ENCODE measurements at places on chromosomes 5 and 9.
A peak's percentile ranks its signal among the peaks of the same experiment; 100 is the strongest.

GRCh38 chr9:137969008-137969407 lies 91.4 kb downstream of the CACNA1B start:
- no peak for DNase-seq

DNA sequence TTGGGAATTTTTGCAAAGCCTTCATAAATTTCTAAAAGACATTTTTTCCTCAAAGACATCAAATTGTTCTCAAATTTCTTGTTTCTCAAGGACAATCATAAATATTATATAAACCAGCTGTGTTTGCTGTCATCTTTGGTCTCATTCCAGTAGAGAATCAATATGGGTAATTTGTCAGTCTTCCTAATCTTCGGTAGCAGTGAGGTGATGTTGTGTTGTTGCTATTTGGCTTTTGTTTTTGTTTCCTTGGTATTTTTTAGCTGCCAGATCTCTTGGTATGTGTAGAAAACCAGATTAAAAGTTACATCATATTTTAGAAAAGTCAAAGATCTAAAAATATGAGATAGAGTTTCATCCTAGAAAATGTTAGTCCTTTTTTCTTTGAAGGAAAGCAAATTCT lies 87.5 kb downstream of the CAMK4 start:
- no peak for DNase-seq

- no peak for DNase-seq
Observed at GRCh38 chr5:151158287-151158661, 695 bp upstream of the ANXA6 start.

- no peak for DNase-seq
Observed at GRCh38 chr9:133979921-133980863, 11.9 kb downstream of the VAV2 start.

GRCh38 chr5:14035859-14036503 lies 91.5 kb upstream of the DNAH5 start:
- peak; percentile 36 for DNase-seq

DNA sequence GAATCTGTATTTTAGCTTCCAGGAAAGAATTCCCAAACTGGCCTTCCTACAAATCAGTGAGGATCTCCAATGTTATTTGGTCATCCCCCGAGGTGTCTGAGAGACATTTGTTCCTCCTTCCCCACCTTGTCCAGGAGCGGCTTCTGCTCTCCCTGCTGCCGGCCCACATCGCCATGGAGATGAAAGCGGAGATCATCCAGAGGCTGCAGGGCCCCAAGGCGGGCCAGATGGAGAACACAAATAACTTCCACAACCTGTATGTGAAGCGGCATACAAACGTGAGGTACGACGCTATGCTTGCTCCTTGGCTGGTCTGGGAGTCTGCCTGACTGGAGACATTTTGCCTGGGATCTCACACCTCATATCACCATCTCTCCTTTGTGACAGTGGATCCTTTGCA lies 160.4 kb downstream of the CFAP90 start:
- DNase-seq, result no peak

GRCh38 chr9:127139071-127139731 lies 16.8 kb upstream of the ANGPTL2 start:
- no peak for DNase-seq

- no peak for DNase-seq
Observed at GRCh38 chr5:97745817-97746216, 562.8 kb upstream of the RIOK2 start.

GRCh38 chr5:132385326-132386105 lies 16.0 kb downstream of the SLC22A5 start:
- DNase-seq, result no peak

- DNase-seq, result no peak
Observed at GRCh38 chr9:136441681-136442245, 2.1 kb upstream of the INPP5E start.

DNA sequence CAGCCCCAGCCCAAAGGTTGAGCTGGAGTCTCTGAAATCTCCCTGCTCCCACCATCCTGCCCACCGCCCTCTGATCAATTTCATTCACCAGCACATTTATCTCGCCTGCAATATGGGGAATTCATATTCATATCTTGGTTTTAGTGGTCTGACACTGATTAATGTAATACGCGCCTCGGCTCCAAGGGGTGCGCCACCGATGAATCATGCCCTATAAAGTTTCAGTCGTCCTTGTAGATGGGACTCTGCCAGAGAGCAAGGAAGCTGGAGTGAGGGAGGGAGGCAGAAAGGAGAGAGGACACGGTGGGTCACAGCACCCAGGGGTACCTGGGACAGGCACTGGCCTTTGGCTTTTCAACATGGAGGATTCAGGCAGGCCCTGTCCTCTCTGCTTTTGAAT lies 8.9 kb downstream of the IRX1 start:
- no peak for DNase-seq

DNA sequence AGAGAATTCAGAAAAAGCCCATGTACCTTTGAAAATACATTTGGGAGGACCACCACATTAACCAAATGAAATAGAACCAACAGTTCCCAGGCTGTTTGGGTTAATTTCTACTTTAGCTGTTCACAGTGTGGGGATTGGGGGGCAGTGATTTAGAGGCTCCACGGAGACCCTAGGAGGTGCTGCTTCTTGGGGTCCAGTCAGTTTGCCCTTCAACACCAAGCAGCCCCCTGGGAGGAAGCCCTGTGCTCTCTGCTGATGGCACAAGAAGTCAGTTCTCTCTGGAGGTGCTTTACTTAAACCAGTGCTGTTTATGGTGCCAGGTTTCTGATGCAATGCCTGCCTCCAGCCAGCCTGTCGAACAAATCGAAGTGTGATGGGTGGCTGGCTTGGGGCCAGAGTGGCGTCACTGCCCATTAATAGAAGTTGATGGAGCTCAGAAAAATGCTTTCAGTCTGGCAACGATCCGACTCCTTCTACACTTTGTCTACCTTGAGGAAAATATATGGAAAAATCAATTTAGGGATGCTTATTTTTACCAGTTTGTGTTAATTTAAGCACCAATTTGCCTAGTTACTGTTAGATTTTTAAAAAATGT lies 134.0 kb downstream of the SNX18 start:
- DNase-seq, result no peak

GRCh38 chr9:134328841-134329575 lies 2.8 kb downstream of the RXRA start:
- DNase-seq, result no peak

DNA sequence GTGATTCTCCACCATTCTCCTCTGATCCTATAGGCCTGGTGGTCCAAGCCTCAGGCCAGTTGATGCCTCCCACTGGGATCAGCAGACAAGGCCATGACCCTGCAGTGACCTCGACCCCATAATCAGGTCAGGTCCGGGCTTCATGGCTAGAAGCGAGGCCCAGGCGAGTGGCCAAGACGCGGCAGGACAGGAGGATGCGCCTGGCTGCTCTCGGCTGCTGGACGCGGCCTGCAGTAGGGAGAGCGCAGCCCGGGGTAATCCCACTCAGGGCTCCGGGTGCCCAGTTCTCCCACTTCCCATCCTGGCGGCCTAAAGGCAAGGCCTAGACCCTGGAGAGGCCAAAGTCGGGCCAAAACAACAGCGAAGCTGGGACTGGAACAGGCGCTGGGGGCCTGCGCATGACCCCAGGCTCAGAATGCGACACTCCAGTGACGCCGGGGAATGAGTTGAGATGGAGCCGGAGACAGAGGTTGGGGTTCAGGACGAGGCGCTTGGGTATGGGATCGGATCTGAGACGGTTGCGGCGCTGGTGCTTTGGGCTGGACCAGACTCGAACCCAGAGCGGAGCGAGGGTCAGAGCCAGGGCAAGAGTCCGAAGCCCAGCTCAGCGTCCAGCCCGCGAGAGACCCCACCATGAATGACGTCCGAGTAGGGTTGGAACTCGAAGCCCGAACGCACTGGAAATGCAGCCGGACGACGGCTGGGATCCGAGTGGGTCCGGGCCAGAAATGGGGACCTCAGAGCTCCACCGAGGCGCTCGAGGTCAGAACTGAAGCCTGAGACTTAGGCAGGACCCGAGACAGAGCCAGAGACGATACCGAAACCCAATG lies 3.2 kb downstream of the LHX6 start:
- DNase-seq, result no peak

DNA sequence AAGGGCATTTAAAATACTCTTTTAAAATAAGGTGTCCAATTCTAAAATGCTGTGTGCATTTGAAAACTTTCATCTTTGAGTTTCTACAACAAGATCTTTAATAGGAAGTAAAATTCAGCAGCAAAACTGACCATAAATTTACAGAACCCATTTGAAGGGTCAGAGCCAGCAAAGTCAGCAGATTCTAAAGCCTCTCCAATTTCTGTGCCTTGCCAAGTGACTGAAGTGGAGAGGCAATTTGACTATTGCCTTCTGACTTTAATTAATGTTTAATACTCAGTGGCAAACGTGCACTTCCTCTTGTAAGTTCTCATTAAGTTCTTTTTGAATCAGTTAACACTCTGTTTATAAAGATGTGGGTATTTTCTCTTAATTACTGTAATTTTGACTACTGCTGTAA lies 155.2 kb downstream of the BAAT start:
- no peak for DNase-seq

DNA sequence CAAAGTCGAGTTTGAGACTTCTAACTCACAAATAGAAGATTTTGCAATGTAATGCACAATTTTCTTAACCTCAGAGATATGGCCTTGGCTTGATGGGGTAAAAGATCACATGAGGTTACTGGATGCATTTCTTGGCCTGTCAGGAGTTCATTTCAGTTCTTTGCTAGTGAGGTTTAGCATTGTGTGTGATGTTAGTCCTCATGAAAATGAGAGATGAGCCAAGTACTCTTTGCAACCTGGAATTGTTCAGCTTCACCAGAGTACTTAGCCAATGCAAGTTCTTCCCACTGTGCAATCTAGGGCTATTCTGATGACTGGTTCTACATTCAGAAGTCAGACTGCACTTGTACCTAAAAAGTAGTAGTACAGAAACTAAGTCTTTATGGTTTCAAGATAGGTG lies 24.9 kb downstream of the GNAQ start:
- DNase-seq, result no peak

GRCh38 chr9:88628114-88628513 lies 93.1 kb downstream of the NXNL2 start:
- no peak for DNase-seq

DNA sequence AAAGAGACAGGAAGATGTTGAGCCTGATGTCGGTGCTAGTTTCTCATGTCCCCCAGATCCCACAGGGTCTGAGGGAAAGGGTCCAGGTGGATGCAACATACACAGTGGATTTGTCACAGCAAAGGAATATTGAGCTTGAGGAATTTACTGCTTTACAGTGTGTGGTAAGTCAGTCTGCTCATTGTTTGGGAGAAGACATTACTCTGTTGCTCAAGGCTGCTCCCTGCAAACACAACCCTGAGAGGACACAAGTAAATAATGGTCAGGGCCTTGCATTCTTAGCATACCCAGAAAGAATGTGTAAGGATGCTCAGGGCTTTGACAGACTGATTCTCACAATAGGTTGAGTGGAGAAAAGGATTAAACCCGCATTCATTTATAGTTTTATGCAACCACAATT lies 7.3 kb upstream of the MAN2A1 start:
- no peak for DNase-seq

GRCh38 chr9:83130541-83130940 lies 67.6 kb upstream of the RASEF start:
- no peak for DNase-seq

- DNase-seq, result no peak
Observed at GRCh38 chr9:130472184-130472705, 27.5 kb downstream of the ASS1 start.

DNA sequence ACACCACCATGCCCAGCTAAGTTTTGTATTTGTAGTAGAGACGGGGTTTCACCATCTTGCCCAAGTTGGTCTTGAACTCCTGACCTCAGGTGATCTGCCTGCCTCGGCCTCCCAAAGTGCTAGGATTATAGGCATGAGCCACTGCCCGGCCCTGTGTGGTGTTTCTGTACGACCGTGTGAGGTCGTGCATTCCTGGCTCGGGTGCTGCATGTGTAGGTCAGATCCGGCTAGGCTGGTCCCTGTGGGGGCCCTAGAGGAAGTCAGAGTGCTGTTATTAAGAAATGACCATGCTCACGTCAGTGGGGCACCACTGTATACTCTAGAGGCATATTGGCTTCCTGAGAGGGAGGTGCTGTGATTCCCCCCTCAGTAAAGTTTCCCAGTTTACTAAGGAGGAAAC lies 13.7 kb downstream of the WNK2 start:
- no peak for DNase-seq

DNA sequence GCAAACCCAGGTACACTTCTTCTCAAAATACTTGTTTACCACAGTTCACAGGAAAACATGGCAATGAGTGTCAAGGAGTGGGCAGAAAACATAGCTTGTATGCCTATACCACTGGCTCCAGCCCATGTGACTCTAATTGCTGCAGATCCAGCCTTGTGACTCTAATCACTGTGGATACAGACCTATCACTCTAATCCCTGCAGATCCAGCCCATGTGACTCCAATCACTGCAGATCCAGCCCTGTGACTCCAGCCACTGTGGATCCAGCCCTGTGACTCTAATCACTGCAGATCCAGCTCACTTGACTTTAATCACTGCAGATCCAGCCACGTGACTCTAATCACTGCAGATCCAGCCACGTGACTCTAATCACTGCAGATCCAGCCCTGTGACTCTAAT lies 366.3 kb upstream of the IRX4 start:
- DNase-seq, result no peak

DNA sequence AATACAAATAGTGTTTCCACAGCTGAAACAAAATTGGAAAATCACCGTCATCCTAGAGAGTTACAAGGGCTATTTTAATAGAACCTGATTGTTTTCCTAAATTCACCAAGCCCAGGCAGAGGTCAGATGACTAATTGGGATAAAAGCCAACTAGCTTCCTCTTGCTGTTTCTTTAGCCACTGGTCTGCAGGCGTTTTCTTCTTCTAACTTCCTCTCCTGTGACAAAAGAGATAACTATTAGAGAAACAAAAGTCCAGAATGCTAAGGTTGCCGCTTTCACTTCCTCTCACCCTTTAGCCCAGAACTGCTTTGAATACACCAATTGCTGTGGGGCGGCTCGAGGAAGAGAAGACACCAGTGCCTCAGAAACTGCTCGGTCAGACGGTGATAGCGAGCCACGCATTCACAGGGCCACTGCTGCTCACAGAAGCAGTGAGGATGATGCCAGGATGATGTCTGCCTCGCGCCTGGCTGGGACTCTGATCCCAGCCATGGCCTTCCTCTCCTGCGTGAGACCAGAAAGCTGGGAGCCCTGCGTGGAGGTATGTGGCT lies at the start of gene TLR4:
Gene TLR4, plus strand, starts transcription at position 380 of the 552 bp plus-strand sequence. Its CDS starts 70 bp downstream, at position 450.
- DNase-seq, result peak; percentile 49

- no peak for DNase-seq
Observed at GRCh38 chr5:91296674-91297143, 86.4 kb downstream of the ARRDC3 start.

DNA sequence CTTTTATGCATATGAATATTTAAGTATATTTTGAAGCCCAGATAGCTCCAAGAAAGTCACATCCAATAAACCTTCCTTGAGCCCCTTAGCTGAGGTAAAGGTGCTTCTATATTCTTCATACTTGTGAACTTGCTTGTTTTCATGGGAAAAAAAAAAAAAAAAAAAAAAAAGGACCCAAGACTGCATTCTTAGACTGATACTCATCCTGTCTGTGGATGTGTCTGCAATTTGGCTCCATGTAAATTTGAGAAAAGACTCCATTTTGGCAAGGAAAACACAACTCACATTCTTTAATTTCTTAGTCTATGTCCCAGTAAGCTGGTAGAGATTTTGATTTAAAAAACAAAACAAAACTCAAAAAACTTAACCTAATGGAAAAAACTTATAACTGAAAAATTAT lies 238.3 kb downstream of the FBXL17 start:
- no peak for DNase-seq
